Keratinocyte (primary cell): ENCODE measurements at places on chromosomes 2 and 18. TPM values are rescaled to one million over a fixed set of nuclear protein-coding genes. Genes with fewer than 3 reads are reported as not detected.

- DNase-seq, result no peak
- H3K36me3 ChIP-seq, result no peaks in the 10 kb centered on the region
- peaks cover under 1% of the 10 kb centered on the region for H3K27me3 ChIP-seq
- H3K27ac ChIP-seq, result no peak overlapping the region
These were observed 302.7 kb upstream of the TNP1 start for GRCh38 chr2:217162533-217162932.

ANKMY1 gene
- polyA plus RNA-seq, result 2.5 to 5.0 TPM (median 3.3 TPM) in 3 replicates

PIEZO2 gene
- 0.08 TPM in 1 of 3 replicates, not detected in the others for polyA plus RNA-seq

DNA sequence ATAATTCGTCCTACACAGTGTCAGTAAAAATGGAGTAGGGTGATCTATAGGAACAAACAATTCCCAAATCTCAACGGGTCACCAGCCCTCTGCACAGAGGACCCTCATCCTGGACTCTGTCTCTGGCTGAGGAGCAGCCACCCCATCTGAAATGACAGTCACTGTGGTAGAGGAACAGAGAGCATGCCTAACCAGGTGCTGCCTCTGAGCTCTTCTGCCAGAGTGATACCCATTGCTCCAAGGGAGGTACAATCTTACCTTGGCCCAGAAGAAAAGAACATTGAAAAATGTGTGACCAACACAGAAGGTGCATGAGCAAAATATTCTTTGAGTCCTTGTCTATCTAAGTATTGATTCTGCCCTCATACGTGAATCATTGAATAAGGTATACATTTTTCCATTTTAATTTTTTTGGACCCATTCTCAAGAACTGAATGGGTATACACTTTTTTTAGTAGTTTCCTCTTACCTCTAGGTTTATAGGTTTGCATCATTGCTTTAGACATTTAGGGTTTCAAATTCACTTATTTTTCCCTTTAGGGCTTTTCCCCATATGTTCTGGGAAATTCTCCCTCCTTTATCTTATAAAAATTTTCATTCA, 8.7 kb downstream of the SP140 start:
- H3K4me1 ChIP-seq, result peaks cover 7% of the 10 kb centered on the region
- no peaks in the 10 kb centered on the region for H3K27me3 ChIP-seq
- DNase-seq, result no peak
- H3K27ac ChIP-seq, result no peak overlapping the region
- H3K4me3 ChIP-seq, result no peak overlapping the region

LAPTM4A gene
- 254 to 509 TPM (median 460 TPM) in 3 replicates for polyA plus RNA-seq

MYOM1 gene
- 0.01 to 0.22 TPM (median 0.03 TPM) in 3 replicates for polyA plus RNA-seq

- DNase-seq, result no peak
- peaks cover 10% of the 10 kb centered on the region for H3K27me3 ChIP-seq
- H3K4me3 ChIP-seq, result no peak overlapping the region
- H3K36me3 ChIP-seq, result no peaks in the 10 kb centered on the region
- no peak overlapping the region for H3K27ac ChIP-seq
These were observed 65.6 kb upstream of the REV1 start for GRCh38 chr2:99555404-99555803.
